ENCODE measurements at places on chromosomes 3 and 15.

- DNase-seq, result no peak
Measured at GRCh38 chr15:80464951-80465625, 60.9 kb downstream of the ARNT2 start.

- no peak for DNase-seq
Measured at GRCh38 chr3:148646126-148646665, 51.5 kb upstream of the AGTR1 start.

DNA sequence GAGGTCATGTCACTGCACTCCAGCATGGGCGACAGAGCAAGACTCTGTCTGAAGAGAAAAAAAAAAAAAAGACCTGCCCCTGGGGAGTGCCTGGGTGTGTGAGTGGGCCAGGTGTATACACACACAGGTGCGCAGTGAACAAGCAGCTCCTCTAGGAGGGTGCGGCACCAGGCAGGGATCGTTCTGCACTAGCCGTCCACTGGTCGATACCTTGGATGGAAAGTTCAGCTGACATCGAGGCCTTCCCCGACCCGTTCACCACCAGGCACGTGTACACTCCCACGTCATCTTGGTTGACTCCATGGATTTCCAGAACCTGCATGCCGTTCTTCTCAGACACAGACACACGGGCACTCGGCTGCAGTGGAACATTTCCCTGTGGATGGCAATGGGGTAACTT lies 147.0 kb downstream of the MYLK start:
- no peak for DNase-seq

DNA sequence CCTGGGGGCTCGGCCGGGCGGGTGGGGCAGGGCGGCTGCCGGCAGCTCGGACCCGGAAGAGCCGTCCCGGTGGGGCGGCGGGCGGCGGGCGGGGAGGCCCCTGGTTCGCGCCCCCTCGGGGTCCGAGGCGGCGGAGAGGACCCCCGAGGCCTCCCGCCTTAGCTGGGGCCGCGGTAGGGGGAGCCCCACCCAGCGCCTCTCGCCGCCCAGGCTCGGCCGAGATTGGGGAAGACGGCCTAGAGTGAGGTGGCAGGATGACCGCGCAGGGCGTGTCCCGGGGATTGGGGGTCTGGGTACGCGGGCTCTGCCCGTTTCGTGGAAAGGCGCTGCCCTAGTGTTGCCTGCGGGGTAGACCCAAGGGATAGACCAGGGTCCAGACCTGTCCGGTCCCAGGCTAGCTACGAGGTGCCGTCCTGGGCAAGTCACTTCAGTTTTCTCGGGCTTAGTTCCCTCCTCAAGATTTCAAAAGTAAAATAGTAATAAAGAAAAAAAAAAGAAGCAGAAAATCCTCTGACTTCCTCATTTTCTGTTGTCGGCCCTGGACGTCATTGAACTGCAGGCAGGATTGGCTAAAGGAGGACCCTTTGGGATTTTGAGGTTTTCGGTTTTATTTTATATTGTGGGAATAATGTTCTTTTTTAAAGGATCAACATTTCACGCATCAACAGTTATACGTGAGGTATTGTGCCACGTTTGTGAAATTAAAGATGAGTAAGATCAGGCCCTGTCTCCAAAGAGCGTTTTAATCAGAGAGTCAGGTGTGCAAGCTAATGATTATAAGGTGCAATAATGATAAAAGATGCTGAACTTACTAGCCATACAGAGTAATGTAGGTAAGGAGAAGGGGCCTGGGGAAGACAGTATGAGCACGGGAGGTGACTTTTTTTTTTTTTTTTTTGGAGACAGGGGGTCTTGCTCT lies 679 bp downstream of the IQGAP1 start:
- peak; percentile 70 for DNase-seq

GRCh38 chr3:46082849-46083248 lies 55.6 kb upstream of the XCR1 start:
- DNase-seq, result no peak

DNA sequence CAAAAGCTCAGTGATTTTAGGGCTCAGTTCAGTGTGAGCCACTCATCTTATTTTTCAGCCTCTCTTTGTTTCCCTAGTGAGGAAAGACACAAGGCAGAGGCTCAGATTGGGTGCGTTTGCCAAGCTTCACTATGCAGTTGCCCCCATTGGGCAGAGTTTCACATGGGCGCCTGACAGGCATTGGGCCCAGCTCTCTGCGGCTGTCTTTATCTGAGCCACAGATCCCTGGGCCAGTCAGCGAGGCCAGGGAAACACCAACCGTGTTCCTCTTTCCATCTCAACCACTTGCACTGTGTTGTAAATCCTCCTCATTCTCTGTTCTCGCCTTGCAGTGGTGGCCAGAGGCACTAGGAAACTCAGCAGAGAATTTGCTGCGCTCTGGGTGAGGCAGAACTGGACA lies 10.8 kb downstream of the ESYT3 start:
- DNase-seq, result no peak

DNA sequence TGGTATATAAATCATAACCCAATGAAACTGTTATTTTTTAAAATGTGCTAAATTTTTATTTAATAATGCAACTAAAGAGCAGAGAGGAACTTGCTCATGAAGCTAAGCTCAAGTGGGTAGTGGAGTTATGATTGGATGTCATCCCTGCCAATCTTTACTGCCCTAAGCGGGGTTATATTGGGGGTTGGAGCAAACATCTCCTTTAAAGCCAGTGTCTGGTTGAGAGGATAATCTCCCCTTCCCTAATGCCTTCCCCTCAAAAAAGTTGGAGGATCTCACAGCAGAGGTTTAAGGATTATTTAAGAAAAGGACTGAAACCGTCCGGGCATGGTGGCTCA lies 32.1 kb upstream of the CLASP2 start:
- DNase-seq, result no peak
